Bronchial epithelial cell (primary cell): ENCODE measurements at places on chromosomes 3 and 15. TPM values are rescaled to one million over a fixed set of nuclear protein-coding genes. Genes with fewer than 3 reads are reported as not detected.

DNA sequence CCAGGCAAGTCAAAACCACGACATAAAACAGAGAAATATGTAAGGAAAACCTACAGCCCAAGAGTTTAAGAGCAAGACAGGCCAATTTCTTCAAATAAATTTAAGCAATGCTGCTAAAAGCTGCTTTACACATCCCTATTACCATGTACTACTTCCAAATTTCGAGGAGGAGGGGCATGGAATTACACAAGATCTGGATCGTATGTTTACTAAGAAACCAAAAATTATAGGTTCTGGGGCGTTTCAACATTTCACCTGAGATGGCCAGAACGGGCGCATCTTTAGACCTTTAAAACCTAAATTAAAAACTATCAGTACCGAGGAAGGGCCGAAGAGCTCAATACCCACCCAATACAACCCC, 664 bp upstream of the NR2C2 start:
- peak; percentile 15 for DNase-seq

Gene MESP1
- 0.26 and 1.4 TPM in 2 replicates for total RNA-seq

Gene WNT5A
- 3.9 and 11.6 TPM in 2 replicates for total RNA-seq

Gene FOXB1
- total RNA-seq: not detected in 2 replicates

- DNase-seq: peak; percentile 63
These were observed 45.1 kb upstream of the PLXND1 start for GRCh38 chr3:129651435-129652202.

DNA sequence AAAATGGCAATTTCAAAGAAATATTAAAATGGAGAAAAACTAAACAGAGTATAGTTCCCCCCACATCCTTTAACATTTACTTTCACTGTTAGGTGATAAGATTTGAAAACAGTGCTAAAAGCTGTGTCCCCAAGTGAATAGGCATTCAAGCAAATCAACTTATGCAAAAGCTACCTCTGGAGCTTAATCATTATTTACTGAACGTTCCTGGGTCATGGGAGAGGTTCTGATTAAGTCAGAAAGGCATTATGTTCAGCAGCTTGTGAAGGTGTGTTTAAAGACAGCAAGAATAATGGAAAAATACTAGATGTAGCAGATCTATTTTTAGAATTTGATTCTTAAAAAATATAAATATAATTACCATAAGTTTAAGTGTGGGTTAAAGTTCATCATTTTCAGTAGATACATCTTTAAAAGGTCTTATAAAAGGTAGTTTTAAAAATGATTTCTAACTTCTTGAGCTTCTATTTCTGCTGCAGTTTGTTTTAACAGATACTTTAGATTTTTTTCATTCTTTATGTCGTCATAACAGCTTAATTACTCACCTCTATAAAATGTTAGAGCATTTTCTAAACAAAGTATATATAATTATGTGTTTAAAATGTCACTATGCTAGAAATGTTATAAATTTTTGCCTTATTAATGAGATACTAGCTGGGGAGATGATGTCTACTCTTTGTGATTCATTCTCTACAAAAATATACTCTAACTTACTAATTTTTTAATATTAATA, 127.9 kb downstream of the MITF start:
- DNase-seq: peak; percentile 87

GRCh38 chr3:179565496-179565895, 2.8 kb downstream of the ACTL6A start:
- no peak for DNase-seq

GRCh38 chr3:50187750-50188149, 3.7 kb upstream of the GNAT1 start:
- no peak for DNase-seq

Gene MB21D2
- 9.2 and 9.6 TPM in 2 replicates for total RNA-seq

Gene C15orf39
- total RNA-seq: 2.1 and 2.2 TPM in 2 replicates

GRCh38 chr3:125611908-125612307, 16.6 kb upstream of the OSBPL11 start:
- DNase-seq: no peak

Gene C3orf80
- 0.13 TPM in 1 of 2 replicates, not detected in the other for total RNA-seq

Gene BDH1
- total RNA-seq: 13.7 and 16.8 TPM in 2 replicates

GRCh38 chr3:157872902-157873301, 233.3 kb downstream of the SHOX2 start:
- no peak for DNase-seq

DNA sequence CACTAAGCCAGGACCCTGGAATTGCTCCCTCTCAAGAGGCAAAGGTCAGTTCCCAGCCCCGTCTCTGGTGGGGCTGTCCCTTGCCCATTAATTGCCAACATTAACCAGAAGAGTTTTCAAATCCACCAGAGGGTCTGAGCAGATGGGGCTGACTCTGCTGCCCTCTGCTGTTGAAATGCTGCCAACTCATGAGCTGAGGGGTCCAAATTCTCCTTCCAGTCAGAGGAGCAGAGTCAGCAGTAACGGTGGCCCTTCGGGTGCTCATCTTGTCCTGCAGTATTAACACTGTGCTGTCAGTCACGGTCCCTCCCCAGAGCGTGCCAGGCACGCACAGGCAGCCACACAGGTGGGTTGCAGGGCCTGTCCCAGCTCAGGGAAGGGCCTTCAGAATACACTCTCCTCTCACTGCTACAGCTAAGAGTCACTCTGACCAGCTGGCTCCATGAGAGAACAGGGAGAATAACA, 10.7 kb upstream of the SPTBN5 start:
- DNase-seq: peak; percentile 57

GRCh38 chr3:135192929-135193328, 397.9 kb downstream of the EPHB1 start:
- DNase-seq: peak; percentile 14

GRCh38 chr3:22039161-22039560, 288.2 kb upstream of the ZNF385D start:
- no peak for DNase-seq

Gene GOLGA6B
- not detected in 2 replicates for total RNA-seq

Gene PYGO1
- total RNA-seq: 1.1 and 1.3 TPM in 2 replicates

Gene ROBO2
- total RNA-seq: 0.26 and 0.79 TPM in 2 replicates

Gene NR2E3
- total RNA-seq: 0.26 TPM in 1 of 2 replicates, not detected in the other

DNA sequence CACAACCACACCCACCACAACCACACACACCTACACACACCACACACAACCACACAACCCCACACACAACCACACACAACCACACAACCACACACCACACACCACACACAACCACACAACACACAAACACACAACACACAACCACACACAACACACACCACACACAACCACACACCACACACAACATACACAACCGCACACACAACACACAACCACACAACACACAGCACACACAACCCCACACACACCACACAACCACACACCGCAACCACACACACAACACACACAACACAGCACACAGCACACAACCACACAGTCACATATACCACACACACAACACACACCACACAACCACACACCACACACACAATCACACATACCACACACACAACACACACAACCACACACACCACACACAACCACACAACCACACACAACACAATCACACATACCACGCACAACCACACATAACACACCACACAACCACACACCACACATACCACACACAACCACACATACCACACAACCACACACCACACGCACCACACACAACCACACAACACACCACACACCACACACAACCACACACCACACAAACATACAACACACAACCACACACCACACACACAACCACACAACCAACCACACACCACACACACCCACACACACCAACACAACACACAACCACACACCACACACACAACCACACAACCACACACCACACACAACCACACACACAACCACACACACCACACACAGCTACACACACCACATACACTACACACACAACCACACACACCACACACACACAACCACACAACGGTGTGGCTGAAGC, 23.7 kb downstream of the CPN2 start:
- DNase-seq: no peak

- no peak for DNase-seq
These were observed 73.9 kb downstream of the ARNT2 start for GRCh38 chr15:80478075-80478474.

- DNase-seq: no peak
These were observed 40.5 kb downstream of the CCNL1 start for GRCh38 chr3:157119369-157119951.

Gene OGG1
- total RNA-seq: 21.6 and 26.5 TPM in 2 replicates

DNA sequence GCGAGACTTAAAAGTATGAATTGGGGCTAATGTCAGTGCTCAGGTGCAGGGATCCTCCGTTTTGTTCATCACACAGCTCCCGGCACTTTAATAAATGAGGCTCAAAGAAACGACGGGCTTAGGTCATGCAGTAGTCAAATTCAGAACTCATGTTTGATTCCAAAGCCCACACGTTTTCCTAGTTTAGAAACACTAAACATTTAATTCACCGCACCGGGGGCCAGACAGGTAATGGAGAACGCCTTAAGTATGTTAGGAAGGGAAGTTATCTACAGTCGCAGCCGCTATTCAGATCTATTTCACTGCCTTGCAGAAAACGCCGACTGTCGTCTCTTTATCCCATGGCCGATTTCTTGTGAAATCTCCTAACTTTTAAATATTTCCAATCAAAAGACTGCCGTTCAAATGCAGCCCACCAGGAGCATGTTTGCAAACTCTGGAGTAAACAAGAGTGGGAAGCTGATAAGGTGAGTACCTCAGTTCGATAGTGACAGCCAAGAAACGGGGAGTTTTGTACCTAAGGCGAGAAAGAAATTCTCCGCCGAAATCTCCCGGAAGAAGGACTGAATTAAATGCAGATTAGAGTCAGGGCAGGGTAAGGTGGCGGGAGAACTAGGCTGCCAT, 569 bp downstream of the HIGD2B start:
- DNase-seq: peak; percentile 7

GRCh38 chr3:57877116-57877515, 121.0 kb downstream of the SLMAP start:
- no peak for DNase-seq

Gene SLC12A1
- total RNA-seq: not detected in 2 replicates

Gene GOLGA8A
- 32.0 and 32.6 TPM in 2 replicates for total RNA-seq

Gene ALPK3
- 0.26 TPM in 2 replicates for total RNA-seq

DNA sequence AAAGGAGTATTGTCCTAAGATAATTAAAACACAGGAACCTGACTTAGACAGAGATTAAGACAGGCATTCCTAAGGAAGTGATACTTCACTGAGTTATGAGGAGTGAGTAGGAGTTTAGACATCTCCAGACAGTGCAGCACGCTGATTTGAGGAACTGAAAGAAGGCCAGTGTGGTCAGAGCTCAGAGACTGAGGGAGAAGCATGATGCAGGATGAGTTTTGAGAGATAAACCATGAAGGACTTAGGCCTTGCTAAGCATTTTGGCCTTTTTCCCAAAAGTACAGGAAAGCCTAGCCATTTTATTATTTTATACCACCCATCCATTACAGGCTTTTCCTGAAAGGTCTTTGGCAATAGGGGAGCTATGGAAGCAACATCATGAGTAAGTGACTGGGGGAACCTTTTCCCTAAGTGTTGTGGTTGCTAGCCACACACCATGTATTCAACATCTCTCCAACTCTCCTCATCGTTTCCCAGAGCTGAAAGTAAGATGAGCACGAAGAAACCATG, 375.6 kb upstream of the TPRG1 start:
- DNase-seq: peak; percentile 67

Gene GOLGA8N
- total RNA-seq: 1.6 and 5.2 TPM in 2 replicates

- DNase-seq: peak; percentile 54
These were observed 23.1 kb upstream of the MCCC1 start for GRCh38 chr3:183122257-183122932.

DNA sequence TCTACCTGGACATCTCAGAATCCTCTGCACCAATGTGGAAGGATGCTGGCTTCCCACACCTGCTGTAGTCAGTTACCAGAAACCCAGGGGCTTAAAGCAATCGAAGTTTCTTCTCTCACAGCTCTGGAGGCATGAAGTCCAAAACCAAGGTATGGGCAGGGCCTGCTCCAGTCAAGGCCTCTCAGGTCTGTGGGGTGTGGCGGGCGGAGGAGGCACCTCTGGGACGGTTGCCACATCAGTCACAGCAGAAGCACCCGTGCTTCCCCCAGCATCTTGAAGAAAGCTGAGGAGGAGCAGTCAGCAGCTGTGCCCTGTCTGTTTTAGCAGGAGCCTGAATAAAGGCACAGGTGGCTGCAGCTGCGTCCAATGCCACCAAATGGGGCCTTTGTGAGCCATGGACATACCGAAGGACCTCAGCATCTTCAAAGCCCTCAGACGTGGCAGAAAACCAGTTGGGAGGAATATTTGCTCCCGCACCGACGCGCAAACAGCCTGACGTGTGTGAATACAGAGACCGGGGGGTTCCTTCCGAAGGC, 68.9 kb downstream of the TFRC start:
- DNase-seq: no peak

- DNase-seq: no peak
These were observed 63.8 kb downstream of the CASR start for GRCh38 chr3:122247087-122247824.

- no peak for DNase-seq
These were observed 215.2 kb downstream of the BBX start for GRCh38 chr3:107737914-107738313.

DNA sequence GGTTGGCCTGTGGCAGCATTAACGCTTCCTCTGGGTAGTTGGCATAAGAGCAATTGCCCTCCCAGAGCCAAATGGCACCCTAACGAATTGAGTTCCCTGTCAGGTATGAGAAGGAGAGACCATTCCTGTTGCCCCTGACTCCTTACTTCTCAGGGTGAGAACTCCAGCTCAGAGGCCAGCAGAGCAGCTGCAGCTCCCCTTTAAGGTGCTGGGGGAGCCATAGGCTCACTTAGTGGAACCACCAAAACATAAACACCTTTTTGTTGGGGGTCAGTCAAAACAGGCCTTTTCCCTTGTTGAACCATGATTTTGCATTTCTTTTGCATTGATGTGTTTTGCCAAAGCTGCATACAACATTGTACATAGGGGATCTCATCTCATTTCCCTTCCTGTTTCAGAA, 28.1 kb upstream of the LHFPL4 start:
- DNase-seq: no peak

Gene OSTN
- total RNA-seq: not detected in 2 replicates

- no peak for DNase-seq
These were observed 469 bp downstream of the MAP6D1 start for GRCh38 chr3:183824761-183825455.

- no peak for DNase-seq
These were observed 31.5 kb upstream of the SCAANT1 start for GRCh38 chr3:63943678-63944077.

DNA sequence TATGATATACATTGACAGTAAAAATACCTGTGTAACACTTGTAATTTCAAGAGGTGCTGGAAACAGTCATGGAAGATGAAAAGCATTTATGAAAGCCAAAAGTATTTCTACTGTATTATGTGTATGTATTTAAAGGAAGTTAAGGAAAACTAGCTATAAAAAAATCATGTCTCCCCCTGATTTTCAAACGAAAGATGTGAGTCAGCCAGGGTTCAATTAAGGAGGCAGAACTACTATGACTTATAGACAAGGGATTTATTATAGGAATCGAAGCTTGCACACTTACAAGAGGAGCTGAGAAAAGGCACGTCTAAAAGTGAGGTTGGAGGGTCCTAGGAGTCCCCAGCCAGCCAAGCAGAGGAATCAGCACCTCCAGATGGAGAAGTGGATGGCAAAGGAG, 119.4 kb downstream of the SUCLG2 start:
- DNase-seq: no peak

Gene BTD
- total RNA-seq: 9.3 and 9.7 TPM in 2 replicates

GRCh38 chr15:90711842-90712241, 5.3 kb upstream of the BLM start:
- no peak for DNase-seq

Gene SPTSSB
- total RNA-seq: 3.9 and 6.3 TPM in 2 replicates
